IMR-90 (cell line): ENCODE measurements at places on chromosomes 2 and 18. TPM values are rescaled to one million over a fixed set of nuclear protein-coding genes. Genes with fewer than 3 reads are reported as not detected.

The PUM2 gene
- 35.6 and 38.4 TPM in 2 replicates for total RNA-seq

The EDAR gene
- total RNA-seq: not detected in 2 replicates

The GAREM1 gene
- total RNA-seq: 1.9 and 2.3 TPM in 2 replicates

GRCh38 chr2:74655579-74655978 is 1.5 kb downstream of the SEMA4F start:
- no peak for DNase-seq

DNA sequence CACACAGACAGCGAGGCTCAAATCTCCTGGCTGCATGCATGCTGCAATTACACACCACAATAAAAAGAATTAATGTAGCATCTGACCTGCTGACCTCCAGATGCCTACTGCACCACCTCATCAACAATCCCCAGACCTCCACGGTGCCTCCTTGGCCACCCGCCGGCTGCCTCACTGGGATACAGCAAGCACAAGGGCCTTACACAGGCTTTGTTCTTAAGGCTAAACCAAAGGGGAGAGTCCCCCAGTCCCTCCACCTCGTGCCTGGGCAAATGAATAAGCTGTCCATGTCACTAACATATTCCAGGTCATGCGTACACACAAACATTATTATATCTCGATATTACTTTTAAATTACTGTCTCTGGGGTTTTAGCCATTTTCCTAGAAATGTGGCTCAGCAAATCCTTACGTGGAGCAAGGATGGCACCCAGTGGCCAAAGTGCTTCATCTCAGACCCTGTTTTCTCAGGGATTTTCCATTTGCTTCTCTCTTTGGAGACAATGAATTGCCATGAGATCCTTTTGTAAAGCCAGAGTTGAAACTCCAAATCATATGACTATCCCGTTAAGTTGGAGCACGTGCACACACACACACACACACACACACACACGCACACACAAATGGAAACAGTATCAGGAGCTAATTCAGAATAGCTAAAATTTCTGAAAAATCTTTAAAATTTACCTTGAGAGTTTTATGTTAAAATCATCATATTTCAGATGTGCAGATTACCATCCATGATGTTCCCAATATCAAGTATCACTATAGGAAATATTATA is 313.8 kb downstream of the PDE11A start:
- peak; percentile 42 for DNase-seq

GRCh38 chr2:222892321-222892720 is 31.5 kb downstream of the ACSL3 start:
- peak; percentile 64 for DNase-seq

- peak; percentile 76 for DNase-seq
Measured at GRCh38 chr2:224023188-224023587, 15.9 kb downstream of the SERPINE2 start.

DNA sequence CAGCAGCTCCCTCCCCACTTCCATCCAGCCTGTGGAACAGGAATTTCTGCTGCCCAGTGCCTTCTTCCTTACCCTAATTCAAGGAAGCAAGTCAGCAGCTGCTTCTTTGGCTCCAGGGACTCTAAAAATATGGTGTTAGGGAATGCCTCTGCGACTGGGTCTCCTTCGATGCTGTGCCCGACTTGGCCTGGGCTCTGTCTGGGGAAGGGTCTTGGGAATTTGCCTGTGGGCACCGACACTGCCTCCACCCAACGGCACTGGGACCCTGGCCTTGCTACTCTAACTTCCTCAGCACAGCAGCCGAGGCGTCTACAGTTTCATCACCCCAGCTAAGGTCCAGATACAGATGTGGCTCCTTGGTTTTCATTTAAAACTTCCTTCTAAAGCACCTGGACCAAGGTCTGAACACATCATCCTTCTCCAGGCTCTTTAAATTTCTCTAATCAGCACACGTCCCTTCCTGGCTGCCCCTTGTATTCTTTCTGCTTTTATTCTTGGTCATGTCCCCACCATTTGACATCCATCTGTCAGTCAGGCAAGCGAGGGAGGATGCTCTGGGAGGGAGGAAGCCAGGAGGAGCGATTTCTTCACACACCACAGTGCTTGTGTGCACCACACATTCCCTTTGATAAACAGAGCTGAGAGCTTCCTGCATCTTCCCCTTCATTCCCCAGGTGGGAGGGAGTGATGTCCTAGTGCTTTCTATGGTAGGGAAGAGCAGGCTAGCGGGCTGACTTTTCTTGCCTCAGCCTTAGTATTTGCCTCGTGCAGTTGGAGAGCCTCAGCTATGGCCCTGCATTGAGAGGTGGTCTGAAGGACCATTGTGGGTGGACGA is 6.8 kb downstream of the LBH start:
- DNase-seq: no peak

DNA sequence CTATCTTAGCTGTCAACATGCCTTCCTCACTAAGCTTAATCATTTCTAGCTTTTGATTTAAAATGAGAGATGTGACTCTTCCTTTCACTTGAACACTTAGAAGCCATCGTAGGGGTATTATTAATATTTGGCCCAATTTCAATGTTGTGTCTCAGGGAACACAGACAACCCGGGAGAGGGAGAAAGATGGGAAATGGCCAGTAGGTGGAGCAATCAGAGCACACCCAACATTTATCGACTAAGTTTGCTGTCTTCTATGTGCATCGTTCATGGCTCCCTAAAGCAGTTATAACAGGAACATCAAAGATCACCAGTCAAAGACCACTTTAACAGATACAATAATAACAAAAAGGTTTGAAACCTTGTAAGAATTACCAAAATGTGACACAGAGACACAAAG is 110.2 kb downstream of the OLA1 start:
- no peak for DNase-seq

GRCh38 chr2:197461057-197461456 is 7.7 kb downstream of the COQ10B start:
- peak; percentile 8 for DNase-seq

GRCh38 chr2:177117755-177118154 is 94.8 kb upstream of the HNRNPA3 start:
- no peak for DNase-seq
